Astrocyte of the hippocampus (primary cell): ENCODE measurements at places on chromosomes 12 and 14.

GRCh38 chr12:10175846-10176636 is 2.8 kb upstream of the TMEM52B start:
- no peak for DNase-seq

GRCh38 chr12:117502233-117502632 is 140.8 kb upstream of the NOS1 start:
- no peak for DNase-seq

- DNase-seq: no peak
These were observed 104.8 kb downstream of the DUSP6 start for GRCh38 chr12:89247541-89247942.

DNA sequence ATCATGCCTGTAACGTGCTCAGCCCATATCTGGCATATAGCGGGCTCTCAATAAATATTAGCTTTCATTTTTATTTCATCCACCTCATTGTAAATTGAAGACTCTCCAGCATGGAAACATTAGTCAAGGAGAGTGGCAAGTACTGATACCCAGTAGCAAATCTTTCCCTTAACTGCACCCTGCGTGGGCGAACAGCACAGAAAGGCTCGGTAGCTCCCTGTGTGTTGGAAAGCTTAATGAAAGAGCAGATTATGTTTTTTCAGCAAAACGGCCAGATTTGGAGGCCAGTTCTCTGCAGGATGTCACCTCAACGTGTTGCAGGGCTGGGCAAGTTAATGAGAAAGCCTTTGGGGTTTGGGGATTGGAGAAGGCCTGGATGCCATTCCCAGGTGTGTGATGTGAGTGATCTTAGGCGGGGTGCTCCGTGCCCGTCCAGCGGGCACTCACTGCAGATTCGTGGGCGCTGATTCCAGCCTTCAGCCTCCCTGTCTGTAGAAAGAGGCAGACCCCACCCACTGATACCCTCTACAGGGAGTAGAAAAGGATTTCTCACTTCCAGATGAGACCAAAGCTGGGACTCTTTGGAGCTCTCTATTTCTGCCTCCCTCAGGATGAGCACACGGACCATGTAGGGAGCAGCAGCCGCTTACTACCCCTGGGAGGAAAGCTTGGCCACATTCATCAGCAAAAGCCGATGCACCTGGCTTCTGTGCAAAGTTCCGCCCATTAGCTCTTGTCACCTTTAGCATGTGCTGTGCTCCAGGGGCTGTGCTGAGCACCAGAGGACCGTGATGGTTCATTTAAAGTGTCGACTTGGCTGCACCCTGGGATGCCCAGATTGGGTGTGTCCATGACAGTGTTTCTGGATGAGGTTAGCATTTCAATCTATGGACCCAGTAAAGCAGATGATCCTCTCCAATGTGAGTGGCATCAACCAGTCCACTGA is 29.1 kb downstream of the C14orf132 start:
- DNase-seq: no peak

DNA sequence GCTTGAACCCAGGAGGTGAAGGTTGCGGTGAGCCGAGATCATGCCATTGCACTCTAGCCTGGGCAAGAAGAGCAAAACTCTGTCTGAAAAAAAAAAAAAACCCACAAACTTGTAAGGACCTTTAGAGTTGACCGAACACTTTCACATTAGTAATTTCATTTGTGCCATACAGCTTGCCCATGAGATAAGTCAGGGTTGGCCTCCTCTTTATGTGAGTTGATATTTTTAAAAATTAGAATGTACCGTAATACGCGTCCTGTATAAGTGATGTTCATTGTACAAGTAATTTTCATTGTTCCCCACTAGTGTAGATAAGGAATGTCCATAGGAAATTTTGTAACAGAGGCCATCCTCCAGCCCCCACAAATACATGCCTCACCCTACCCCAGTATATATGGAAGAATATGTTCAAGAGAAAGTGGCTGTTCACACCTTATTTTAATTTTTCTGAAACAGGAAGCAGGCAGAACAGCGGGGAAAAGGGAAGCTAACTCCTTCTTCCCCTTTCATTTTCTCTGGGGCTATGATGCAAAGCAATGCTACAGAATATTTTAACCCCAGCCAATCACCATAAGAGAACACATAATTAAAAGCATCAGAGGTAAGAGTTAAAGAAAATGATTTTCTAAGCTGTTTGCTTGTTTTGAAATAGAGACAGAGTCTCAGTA is 31.9 kb upstream of the HIF1A start:
- DNase-seq: no peak

GRCh38 chr12:120534703-120535655 is 823 bp downstream of the RNF10 start:
- DNase-seq: peak; percentile 81

GRCh38 chr12:50990147-50990727 is 35.9 kb downstream of the SLC11A2 start:
- DNase-seq: no peak

GRCh38 chr14:91116913-91117588 is 3.2 kb downstream of the DGLUCY start:
- DNase-seq: no peak

- no peak for DNase-seq
These were observed 72.2 kb downstream of the TSPAN8 start for GRCh38 chr12:71085575-71085974.

- no peak for DNase-seq
These were observed 138.3 kb downstream of the TMEM121 start for GRCh38 chr14:105664691-105665090.

DNA sequence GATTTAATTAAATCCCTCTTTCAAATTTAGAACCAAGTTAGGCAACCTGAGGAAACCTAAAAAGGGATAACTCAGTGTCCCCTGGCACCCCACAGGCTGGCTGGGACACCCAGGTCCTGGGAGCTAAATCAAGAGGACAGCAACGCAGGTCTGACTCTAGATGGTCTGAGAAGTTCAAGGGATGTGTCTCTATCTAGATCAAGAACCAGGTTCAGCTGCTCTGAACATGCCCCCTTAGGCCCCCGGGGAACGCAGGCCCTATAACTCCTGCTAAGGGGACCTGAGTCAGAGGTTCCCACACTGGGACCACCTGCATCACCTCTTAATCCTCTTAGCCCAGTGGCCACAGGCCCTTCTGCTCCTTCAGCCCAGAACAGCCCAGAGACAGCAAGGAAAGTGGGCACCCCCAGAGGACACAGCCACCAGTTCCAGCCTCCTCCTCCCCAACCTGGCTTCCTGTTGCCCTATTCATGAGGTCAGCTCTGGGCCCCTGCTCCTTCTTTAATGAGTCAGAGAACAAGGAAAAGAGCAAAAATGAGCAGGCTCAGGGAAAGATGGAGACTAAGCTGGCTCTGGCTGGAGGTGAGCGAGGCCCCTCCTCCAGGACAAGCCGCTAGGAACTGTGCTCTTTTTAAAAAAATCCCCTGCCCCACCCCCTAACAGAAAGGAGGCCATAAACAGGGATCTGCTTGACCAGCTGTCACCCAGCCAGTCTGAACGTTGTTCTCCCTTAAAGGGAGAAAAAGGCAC is 10.8 kb downstream of the PITPNM2 start:
- DNase-seq: peak; percentile 50

GRCh38 chr12:52561880-52562449 is 9.0 kb upstream of the KRT71 start:
- peak; percentile 3 for DNase-seq

- no peak for DNase-seq
These were observed 22.3 kb downstream of the DYRK4 start for GRCh38 chr12:4584281-4584680.

GRCh38 chr14:105498430-105499255 is 7.6 kb downstream of the TEDC1 start:
- no peak for DNase-seq

DNA sequence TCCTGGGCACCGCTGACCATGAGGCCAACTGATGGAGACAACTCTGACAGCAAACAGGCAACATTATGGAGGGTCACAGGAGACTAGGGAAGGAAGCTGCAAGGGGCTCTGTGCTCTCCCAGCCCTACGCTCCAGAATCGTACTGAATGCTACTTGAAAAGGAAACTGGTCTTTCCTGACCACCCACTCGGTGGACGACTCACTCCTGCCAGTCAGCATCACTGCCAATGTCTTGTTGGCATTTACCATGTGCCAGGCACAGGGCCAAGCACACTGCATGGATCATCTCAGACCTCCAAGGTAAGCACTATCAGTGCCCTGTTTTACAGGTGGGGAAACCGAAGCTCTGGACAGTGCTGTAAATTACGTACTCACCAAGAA is 38.0 kb downstream of the CCDC85C start:
- DNase-seq: no peak

GRCh38 chr12:68745376-68745903 is 536 bp upstream of the SLC35E3 start:
- no peak for DNase-seq

GRCh38 chr12:108255252-108255602 is 83.9 kb downstream of the CMKLR1 start:
- no peak for DNase-seq

DNA sequence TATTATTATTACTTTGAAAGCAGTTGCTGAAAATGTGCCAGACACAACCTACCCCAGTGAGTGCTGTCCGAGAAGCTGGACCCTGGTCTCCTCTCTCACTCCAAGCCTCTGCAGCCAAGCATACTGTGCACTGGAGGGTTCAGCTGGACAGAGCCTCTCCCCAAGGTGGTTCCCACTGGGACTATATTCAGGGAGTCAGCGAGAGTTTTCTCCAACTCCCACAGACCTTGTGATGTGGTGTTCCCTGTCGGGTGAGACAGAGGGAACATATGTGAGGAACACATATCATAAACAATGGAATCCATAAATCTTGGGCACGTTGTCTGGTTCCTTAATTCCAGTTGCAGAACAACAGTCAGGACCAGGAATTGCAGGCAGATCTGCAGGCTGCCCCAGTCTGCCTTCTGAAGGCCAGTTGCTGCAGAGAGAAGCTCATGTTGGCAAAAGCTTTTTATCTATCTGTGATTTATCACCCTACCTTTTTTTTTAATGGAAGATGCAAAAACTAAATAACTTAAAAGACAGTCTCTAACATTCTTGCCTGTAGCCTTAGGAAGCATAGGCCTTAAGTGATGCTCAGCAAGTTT is 619.8 kb upstream of the TBX3 start:
- DNase-seq: no peak

DNA sequence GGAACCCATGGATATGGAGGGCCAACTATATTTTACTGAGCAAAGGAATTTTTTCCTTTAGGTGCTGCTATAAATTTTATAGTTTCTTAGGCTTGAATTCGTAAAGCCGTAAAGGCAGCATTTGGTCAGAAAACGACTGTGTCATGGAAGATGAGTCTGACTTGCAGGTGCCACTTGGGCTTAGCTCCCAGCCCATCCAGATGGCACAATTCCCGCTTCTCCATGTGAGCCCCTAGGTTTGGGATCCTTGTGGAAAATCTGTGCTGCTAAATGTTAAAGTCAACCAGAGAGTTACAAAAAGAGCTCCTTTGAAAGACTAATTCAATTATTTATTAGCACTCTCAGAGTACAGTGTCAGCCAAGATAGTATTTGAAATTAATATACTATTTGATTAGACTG is 120.1 kb upstream of the NPAS3 start:
- no peak for DNase-seq

- DNase-seq: no peak
These were observed 2.6 kb downstream of the POMT2 start for GRCh38 chr14:77318006-77318553.
